ENCODE measurements at places on chromosomes 7 and 10.

DNA sequence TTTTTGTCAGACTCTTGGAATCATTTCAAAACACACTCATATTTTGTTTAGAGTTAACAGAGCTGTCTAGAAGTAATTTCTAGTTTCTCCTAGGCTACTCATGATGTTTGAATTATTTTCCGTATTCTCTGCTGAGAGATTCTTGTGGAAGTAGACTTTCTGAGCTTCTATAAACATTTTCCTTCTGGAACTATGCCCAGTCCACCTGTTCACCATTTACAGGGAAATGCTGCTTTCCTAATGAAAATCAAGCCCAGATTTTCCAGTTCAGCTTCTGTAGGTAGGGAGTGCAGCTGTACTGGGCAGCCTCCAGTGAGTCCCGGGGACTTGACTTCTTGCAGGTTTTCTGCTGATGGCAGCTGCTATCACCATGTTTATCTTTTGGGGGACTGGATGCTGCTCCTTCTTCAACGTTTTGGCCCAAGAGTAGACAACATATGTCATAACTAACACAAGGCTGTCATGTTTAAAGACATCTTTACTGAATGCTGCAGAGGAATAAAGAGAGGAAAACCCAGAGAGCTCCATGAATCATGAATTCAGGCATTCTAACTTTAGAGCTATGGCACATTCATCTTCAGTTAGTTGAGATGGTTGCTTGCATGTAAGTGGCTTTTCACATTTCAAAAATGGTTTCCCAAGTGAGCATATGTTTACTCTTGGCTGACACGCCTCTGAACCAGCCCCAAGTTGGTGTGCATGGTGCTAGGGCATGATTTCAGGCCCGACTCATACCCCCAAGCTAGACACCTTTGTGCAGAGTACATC is 85.6 kb downstream of the SDK1 start:
- no peak for DNase-seq

DNA sequence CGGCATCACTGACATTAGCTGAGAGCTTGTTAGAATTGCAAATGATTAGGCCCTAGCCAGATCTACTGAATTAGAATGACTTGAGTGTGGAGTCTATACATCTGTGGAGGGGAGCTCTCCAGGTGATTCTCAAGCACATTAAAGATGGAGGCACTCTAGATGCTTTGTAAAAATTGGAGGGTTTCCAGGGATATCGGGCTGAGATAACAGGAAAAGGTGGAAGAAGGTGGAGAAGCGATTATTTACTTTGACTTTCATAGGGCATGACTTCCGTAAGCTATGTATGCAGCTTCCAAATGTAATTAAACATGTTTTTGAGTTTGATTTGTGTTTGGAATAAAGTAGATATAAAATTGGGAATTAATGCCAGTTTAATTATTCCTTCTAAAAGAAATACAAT is 235.0 kb upstream of the PTN start:
- DNase-seq, result no peak

DNA sequence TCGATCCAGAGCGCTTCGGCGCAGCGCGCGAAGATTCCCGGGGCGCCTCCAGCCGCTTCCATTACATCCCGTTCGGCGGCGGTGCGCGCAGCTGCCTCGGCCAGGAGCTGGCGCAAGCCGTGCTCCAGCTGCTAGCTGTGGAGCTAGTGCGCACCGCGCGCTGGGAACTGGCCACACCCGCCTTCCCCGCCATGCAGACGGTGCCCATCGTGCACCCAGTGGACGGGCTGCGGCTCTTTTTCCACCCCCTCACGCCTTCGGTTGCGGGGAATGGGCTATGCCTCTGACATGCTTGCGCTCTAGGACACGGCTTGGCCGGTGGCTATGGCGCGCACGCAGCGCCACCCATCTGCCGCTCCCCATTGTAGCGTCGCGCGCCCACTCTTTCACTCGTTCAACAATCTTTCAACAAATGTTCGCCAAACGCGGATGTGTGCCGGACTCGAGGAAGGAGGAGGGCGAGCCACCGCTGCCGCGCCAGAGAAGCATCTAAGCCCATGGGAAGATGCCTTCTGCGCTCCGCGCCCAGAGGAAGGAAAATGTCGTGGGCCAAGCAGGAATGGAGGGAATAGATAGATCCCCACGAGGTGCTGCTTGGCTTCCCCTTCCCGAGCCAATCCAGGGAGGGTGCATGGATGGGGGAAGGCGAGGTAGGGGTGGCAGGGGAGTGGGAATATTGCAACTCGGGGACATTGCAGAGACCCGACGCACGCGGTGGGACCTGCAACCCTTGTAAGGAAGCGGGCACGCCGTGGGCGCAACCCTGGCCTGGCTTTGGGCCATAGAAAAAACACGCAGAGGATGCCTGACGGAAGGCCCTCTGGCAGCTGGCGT is 5.1 kb upstream of the CYP26A1 start:
- peak; percentile 35 for DNase-seq

DNA sequence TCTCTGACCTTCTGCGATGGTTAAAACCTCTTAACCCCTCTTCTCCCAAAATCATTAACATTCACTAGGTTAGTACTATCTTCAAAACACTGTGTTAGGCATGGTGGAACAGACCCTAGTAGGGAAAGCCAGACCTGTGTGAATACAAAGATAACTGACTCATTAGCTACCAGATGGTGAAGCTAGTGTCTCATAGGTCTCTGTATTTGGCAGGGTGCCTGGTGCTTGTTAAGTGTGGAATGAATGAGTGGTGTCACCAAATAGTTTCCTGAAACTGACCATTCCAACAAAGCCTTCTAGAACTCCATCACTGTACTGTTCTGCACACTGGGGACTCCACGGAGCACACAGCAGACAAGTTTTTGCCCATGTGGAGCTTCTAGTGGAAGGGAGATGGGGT is 27.7 kb upstream of the TM9SF3 start:
- peak; percentile 98 for DNase-seq

- DNase-seq, result no peak
Measured at GRCh38 chr7:134692344-134692705, 45.7 kb downstream of the BPGM start.

GRCh38 chr10:116082762-116083161 is 190.2 kb downstream of the GFRA1 start:
- no peak for DNase-seq

- no peak for DNase-seq
Measured at GRCh38 chr7:128069373-128070364, 38.4 kb upstream of the LRRC4 start.

DNA sequence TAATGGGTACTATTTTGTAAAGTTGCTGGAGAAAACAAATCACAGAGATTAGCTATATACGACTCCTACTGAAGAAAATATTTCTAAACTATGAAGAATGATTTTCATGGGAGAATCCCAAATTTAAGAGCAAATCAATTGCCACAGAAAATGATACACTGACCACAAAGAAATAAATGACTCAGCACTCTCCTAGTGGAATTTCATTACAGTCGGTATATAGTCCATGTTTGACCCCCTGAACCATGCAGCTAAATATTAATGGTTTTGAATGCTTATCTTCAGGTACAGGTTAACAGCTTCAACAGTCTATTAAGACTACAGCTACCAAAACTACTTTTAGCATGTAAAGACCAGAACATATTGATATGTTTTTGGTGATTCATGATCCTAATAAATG is 65.0 kb downstream of the IDE start:
- no peak for DNase-seq

DNA sequence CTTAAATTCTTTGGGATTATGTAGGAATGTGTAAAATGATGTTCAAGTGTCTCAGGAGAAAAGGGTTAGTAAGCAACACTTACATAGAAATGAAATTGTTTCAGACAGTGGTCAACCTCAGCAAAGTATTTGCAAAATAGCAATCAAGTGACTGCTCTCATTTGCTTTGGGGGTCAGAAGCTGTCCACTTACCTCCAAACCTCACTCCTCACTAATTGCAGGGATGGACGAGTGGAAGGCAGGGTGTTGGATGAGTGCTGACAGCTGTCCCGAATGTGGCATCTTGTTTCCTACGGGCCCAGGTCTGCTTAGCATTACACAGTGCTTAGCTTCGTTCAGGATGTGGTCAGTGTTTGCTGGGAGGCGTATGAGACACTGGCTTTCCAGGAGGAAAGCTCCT is 437.0 kb downstream of the SUGCT start:
- DNase-seq, result no peak

GRCh38 chr10:85003083-85003482 is 674.7 kb downstream of the CCSER2 start:
- no peak for DNase-seq

DNA sequence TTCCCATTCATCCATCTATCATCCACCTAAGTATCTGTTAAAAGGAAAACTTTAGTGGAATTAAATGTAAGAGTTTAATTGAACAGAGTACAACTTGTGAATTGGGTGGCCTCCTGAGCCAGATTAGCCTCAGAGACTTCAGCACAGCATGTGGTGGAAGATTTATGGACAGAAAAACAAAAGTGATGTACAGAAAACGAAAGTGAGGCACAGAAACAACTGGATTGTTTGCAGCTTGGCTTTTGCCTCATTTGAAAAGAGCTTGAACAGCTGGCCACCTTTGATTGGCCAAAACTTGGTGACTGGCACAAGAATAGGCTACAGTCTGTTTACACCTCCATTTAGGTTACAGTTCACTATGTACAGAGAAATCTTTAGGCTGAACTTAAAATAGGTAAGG is 1463.4 kb upstream of the CELF2 start:
- no peak for DNase-seq

DNA sequence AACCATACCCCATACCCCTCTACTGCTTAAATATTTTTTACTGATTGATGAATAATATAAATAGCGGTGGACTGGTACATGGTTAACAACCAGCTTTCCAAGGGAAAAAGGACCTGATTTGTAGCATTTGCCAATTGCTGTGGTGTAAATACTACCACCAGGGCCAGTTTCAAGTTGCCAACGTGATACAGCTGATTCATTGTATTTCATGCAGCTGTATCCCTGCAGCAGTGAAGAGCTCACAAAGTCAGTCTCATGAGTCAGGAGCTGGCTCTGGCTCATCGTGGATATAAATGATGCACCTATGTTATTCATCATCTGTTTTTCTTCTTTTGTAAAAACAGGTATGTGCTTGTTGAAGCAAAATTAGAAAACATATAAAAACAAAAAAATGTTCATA is 15.2 kb downstream of the CALML5 start:
- DNase-seq, result no peak

- no peak for DNase-seq
Measured at GRCh38 chr10:73584737-73585136, 6.4 kb downstream of the USP54 start.

- DNase-seq, result no peak
Measured at GRCh38 chr10:35937546-35937945, 295.4 kb upstream of the FZD8 start.

DNA sequence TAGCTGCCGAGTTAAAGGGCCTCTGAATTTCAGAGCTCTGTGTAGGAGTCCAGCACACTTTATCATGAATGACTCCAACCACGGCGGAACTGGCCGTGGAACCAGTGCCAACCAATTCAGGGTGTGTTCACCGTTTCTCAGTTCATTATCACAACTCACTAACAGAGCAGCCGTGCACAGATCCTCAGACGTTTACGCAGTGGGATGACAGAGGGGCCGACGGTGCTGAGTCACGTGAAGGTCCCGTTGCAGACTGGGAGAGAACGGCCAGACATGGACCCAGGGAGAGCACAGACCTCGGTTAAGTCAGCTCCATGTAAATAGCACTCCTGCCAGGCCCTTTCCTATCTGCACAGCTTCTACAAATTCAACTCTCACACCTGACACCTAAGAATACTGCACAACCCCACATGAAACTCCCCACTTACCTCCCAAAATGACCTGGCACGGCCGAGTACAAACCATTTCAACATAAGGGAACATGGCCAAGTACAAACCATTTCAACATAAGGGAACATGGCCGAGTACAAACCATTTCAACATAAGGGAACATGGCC is 95.5 kb downstream of the DIP2C start:
- no peak for DNase-seq
